RWPE1 (cell line): ENCODE measurements at places on chromosomes 4 and X.

GRCh38 chr4:185598846-185599552 is 63.7 kb upstream of the PDLIM3 start:
- DNase-seq: no peak

- DNase-seq: no peak
Observed at GRCh38 chrX:124910611-124911010, 409.1 kb upstream of the TEX13C start.

DNA sequence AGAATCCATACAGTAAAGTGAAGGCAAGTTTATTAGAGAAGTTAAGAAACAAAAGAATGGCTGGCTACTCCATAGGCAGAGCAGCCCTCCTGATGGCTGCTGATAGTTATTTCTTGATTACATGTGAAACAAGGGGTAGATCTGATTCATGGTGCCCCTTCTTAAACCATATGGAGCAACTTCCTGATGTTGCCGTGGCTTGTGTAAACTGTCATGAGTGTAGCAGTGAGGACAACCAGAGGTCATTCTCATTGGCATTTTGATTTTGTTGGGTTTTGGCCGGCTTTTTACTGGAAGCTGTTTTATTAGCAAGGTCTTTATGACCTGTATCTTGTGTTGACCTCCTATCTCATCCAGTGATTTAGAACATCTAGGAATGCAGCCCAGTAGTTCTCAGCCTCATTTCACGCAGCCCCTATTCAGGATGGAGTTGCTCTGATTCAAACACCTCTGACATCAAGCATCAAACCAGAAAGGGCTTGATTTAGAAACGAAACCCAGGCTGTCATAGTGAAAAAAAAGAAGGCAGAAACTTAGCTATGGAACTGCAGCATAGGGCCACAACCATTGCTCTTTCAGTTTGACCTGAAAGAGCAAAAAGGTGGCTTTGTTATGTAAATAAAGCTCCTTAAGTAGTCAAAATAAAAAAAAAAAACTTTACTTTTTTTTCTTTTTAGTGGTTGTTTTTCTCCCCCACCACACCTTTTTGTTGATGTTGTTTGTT is 37.8 kb downstream of the SPCS3 start:
- DNase-seq: no peak

DNA sequence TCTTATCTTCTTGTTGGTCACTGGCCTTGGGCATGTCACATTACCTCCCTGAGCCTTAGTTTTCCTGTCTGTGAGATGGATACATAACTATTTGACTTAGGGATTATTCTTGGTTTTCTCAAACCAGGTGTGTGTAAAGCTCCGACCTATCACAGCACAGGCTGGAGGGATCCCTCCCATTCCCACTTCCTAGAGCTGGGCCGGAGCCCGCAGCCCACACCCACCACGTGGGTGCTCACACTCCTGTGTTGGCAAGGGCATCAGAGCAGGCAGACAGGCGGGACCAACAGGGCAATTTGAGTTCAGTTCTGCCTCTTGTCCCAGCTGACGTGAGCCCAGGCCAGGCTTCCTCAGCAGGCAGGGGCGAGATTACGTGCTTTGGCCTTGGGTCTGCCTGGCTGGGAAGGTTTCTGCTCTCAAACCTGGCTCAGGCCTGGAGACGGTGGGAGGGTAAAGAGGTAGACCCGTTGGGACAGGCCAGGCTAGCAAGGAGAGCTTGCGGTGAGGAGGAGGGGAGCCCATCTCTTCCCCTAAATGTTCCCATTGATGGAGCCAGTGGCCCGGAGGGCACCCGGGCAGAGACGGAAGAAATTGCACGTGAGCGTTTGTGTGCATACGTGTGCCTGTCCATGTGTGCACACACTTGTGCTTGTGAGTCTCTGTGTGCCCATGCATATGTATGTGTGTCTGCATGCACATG is 734 bp upstream of the SH3TC1 start:
- DNase-seq: peak; percentile 31

DNA sequence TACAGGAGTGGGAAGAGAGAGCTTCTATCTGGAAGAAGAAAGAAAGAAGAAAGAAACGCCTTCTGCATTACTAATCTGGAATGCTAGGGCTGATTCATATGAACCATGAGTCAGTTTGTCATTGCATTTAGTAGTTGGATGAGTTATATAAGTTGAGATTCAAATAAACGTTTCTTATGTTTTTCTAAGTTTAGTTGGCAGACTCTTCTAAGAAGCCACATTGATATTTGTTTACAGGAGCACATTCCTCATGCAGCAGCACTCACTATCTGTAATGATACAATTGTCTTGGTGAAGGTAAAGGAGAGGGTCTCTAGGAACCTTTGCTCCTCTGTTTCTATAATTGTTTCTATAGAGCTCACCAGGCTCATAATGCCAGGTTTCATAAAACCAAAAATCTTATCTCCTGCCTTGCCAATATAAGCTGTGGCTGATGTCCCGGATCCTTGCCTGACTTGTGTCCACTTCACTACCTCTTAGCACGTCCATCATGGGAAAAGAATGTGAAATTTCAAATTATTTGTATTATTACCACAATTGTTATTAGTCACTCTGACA is 39.5 kb downstream of the HOPX start:
- DNase-seq: peak; percentile 82

- DNase-seq: no peak
Observed at GRCh38 chr4:109499513-109499912, 60.5 kb upstream of the MCUB start.

DNA sequence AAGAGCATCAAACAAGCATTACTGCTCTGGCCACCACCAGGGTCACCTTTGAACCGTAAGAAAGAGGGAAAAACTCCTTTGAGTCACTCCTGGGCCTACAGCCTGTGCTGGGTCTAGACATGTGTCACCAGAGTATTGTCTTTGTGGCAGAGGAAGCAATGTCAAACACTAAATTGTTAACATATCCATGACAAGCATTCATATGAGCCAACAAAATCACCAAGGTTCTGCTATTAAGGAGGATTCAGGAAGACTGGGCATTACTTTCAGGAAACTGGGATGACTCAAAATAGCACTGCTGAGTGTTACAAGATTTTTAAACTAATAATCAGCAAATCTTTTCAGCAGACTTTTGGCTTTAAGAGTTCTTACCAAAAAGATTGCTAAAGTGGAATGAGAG is 28.1 kb downstream of the LGI2 start:
- no peak for DNase-seq

DNA sequence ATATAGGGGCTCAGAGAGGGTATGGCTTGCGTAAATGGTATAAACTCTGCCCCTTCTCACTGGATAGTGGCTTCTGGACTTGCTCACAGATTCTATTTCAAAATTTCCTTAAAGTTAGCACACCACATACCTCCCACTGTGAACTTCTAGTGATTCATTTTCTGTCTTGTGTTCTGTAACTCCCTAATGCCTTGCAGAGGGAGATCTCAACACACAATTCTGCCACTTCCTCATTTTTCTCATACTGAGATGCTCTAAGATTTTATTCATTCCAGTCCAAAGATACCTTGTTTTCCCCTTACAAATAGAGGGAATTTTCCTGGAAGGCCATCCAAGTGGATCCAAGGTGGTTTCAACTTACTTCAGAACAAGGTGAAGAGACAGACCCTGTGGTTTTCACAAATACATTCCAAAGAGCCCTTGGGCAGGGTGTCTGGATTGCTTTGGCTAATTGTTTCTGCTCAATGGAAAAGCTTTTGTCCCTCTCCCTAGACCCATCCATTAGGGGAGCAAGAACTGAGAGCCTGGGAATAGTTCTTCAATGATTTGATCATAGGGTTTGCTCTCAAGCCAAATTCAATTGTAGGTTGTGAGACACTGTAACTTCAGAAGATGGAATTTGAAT is 52.1 kb upstream of the CAPN6 start:
- no peak for DNase-seq

DNA sequence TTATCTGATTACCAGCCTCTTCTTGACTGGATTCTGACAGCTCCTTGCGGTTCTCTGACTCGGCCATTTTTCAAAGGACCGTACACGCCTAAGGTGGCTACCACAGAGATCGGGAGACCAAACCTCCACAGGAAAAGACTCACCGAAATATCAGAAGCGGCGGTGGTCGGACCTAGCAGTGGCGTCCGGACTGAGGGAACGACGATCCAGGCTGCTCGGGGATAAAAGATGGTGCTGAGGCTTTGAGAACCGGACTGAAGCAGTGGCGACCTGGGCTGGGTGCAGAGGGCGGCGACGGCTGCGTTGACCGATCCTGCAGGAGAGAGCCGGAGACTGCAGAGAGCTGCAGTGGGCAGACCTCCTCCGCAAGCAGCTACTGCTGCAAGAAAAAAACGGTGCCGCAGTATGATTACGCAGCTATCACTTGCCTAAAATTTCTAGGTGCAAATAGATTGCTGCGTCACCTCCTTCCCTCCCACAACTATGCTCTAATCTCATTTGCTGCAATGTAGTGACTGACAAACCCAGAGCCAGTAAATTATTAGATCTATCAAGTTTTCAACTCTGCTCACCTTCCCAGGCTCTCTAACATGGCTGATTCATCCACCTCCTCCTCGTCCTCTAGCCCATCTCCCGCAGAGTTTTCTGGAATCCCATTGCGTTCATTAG is at the start of gene NAP1L2:
TSS of gene NAP1L2 (minus strand) at position 426 of the 669 bp plus-strand sequence. CDS start at position 67, 359 bp downstream.
- no peak for DNase-seq
